ENCODE measurements at places on chromosomes 16 and 17.

DNA sequence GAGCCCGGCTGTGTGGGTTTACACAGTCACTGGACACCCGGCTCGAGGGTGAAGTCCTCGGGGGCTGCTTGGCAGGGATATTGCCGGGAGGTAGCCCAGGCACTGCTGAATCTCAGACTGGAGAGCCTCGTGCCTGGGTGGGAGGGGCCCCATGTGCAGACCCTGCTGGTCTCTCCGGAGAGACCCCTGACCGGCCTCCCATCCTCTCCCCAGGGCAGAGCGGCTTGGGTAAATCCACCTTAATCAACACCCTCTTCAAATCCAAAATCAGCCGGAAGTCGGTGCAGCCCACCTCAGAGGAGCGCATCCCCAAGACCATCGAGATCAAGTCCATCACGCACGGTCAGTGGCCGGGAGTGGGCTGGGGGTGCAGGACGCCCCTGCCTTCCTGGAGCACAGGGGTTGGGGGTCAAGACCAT, 346.5 kb downstream of the SEC14L1 start:
- DNase-seq = no peak

DNA sequence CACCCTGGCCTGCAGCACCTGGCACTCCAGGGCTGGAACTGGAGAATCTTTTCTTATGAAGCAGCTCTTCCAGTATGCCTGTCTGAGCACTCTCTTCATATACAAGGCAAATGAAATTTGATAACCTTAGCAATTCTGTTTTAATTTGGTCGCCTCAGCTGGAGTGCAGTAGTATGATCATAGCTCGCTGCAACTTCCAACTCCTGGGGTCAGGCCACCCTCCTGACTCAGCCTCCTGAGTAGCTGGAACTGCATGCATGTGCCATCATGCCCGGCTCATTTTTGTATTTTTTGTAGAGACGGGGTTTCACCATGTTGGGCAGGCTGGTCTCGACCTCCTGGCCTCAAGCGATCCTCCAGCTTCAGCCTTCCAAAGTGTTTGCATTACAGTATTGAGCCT, 140.8 kb upstream of the CHMP6 start:
- DNase-seq = no peak

GRCh38 chr16:28616636-28617035, 6.8 kb upstream of the SULT1A1 start:
- DNase-seq = no peak

DNA sequence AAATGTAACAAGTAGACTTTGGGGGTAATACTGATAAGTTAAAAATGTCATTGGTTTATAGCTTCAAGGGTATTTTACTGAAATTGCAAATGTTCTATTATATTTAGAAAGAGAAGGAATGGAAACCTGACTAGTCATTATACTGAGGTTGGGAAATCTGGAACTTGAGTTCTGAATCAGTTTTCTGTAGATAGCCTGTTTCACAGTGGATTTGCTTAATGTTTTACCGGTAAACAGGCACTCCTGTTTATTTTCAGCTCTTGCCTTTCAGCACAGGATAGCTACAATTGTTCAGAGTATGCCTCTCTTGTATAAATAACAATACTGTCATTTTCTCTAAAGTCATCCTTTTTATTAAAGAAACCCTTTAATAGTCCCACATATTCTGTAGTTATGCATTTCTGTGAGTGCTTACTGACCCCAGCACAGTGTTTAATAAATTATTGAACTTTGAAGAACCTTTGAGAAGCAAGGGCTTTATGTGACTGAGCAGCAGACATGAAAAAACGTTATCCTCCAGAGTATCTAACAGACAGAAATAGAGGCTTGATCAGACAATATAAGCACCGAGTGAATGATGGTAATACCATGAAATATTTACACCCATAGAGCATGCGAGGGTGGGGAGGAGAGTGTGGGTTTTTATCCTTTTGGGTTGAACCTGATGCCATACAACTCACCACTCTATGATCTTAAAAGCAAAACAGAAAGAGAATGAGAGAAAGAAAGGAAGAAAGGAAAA, 58.2 kb downstream of the FTO start:
- DNase-seq = no peak

GRCh38 chr17:17837966-17838962, 1.5 kb upstream of the SREBF1 start:
- DNase-seq = no peak

DNA sequence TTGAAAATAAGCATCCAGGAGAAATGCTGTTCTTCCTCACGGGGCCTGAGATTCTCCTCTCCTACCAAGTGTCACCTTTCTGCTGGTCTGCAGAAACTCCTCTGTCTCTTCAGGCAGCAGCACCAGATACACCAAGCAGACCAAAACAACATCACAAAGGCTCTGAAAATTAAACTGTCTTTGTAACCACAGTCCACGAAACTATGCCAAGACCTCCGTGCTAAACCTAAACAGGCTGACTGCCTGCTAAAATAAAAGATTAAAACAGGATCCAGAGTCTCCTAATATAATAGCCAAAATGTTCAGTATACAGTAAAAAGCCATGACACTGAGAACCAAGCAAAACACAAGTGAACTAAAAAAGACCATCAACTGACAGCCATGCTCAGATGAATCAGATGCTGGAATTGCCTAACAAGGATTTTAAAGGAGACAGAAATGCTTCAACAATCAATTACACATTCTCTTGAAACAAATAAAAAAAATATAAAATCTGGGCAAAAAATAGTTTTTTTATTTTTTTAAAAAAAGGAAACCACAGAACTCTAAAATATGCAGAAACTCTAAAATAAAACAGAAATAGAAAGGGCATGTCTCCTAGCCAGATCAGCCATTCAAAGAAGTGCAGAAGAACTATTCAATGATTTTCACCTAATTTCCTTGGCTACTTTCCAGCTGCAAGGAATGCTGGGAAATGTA, 50.3 kb upstream of the TOX3 start:
- DNase-seq = no peak

GRCh38 chr17:62760059-62760944, 47.8 kb downstream of the MARCHF10 start:
- no peak for DNase-seq

DNA sequence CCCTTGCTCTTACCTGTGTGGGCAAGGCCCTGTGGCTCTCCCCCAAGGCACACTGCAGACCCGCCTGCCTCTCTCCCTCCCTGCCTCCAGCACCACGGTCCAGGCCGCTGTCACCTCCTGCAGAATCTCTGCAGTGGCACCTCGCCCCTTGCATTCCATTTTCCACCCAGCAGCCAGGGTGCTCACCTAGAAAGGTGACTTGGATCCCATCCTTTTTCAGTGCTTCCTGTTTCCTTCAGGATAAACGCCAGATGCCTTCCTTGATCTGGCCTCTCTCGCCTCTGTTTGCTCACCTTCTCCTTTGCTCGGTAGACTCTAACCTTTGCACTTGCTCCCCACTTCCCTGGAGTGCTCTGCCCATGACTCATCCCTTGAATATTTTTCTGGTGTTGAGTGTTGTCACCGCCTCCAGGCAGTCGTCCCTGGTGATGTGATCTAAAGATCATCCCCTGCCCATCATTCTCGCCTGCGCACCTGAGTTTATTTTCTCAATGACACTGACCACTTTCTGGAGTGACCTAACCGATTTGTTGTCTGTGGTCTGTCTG, 79.2 kb upstream of the LGALS9 start:
- DNase-seq = no peak

DNA sequence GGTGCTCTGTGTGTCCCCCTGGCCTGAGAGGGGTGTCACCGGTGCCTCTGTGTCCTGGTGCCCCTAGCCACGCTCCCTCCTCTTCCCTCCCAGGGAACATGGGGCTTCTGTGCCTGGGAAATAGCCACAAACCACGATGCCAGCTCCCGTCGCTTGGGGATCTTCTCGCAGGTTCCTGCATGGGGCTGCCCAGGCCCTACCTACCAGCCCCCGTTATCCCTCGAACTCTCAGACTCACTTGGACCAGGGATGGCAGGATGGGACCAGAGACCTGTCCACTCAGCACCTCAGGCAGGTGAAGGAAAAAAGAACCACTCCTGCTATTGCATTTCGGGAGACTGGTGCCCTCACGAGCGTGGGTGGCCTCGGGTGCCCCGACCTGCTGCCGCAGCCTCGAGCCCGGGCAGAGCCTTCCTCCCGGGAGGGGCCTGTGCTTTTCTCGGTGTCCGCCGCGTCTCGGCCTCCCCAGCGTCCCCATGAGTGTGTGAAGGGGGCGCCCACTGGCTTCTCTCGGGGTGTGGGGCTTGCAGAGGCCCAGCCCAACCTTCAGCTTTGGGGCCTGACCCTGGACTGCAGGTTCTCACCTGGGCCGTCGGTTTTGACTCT, 41.0 kb upstream of the GNG13 start:
- DNase-seq = no peak

- DNase-seq = no peak
These were observed 17.8 kb downstream of the RARA start for GRCh38 chr17:40326832-40327199.

- DNase-seq = no peak
These were observed 524.4 kb upstream of the ZFHX3 start for GRCh38 chr16:73572135-73572828.

- DNase-seq = no peak
These were observed 20.3 kb downstream of the KATNB1 start for GRCh38 chr16:57755726-57756423.

DNA sequence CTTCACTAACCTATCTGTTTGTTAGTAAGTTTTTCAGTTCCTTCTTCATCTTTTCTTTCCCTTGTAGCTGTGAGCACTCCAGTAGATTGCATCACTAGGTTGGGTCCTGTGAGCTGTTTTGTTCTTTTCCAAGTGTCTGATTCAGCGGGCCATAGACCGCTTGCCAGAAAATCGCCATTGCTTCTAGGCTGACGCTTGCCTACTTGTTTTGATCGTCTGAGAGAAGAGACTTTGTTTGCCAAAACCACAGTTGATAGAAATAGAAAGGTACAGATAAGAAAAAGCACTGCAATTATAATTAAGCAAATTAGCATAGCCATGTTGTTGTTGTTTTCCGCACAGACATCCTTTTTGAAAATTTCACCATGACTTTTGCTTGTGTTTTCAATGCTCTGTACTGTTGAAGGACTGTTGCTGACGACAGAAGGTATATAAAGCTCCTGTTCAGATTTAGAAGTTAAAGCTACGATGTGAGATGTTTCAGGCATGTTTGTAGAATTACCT, 3.1 kb downstream of the EVI2A start:
- DNase-seq = no peak

- no peak for DNase-seq
These were observed 13.1 kb downstream of the CTRB2 start for GRCh38 chr16:75193730-75194444.

- DNase-seq = no peak
These were observed 3.8 kb upstream of the NSRP1 start for GRCh38 chr17:30112794-30113193.

DNA sequence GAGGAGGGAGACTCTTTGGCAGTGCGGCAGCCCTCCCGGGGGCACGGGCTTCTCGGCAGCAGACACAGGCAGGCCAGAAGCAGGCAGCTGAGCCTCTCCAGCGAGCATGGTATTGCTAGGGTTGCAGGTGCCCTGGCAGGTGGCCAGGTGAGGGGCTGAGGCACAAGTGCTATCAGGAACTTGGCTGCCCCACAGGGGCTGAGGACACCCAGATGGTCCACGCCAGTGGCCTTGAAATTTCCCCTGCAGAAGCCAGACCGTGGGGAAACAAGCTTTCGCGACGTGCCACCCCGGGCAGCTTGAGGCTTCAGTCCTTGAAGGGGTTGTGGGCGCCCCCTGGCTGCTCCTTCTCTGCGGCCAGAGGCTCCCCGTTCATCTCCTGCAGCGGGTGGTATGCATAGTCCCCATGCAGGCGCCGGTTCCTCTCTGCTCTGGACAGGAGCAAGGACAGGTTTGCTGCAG, 8.5 kb downstream of the NAGPA start:
- no peak for DNase-seq

DNA sequence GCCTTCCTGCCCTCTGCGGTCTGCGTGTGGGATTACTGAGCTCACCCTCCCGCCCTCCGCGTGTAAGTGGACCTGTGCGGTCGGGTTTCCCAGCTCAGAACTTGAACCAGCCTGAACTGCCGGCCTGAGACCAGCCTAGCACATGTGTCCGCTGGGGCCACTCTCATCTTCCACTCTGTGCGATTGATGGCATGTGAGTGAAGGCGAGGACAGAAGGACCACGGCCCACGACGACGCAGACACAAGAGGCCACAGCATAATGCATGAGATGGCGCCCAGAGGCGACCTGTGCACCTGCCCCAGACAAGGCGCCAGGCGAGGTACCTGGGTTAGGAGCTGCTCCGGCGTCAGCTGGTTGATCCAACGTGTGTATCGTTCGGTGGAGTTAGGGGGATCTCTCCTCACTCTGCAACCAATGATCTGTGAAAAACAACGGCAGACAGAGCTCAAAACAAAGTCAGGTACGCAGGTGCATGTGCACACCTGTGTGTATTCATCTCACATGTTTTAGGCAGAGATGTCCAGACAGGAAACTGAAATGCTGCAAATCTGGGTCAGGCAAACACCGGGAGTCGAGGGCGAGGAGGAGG, 74.5 kb upstream of the METRNL start:
- no peak for DNase-seq

DNA sequence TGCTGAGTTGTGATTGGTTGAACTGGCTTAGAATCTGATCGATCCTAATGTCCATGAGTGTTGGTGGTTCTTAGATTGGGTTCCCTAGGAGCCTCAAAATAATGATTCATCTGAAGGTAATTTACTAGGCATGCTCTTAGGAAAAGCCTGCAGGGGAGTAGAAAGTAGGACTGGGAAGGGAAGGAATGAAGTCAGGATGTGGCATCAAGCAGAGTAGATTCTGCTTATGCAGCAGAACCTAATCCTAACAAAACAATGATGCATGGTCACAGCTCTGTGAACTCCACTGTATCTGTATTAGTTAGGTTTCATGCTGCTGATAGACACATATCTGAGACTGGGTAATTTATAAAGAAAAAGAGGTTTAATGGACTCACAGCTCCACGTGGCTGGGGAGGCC, 132.5 kb downstream of the HS3ST2 start:
- no peak for DNase-seq

All from omental fat pad (tissue), 4 donors.